ENCODE measurements at places on chromosomes 5 and 9. TPM values are rescaled to one million over a fixed set of nuclear protein-coding genes. Genes with fewer than 3 reads are reported as not detected.

FAM153A gene
- 6.0 TPM for total RNA-seq

BAAT gene
- total RNA-seq: 0.17 TPM

SPATA24 gene
- total RNA-seq: 12.9 TPM

DCAF12 gene
- total RNA-seq: 27.0 TPM

DNA sequence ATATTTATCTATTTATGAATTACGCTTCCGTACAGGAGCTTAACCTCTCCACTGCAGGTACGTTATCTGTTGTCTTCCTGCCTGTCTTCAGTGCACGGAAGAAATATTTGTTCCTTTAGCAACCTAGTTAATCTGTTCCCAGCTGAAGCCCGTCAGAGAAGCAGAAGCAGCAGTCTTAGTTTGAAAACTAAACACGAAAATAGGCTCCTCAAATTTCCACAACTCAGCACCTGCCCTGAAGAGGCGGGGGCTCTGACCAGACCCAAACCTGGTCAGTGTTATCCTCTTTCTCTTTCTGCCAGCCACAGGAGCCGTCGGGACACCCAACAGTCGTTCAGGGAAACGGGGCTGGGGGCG lies 462 bp downstream of the NUDCD2 start:
- DNase-seq: no peak

DNA sequence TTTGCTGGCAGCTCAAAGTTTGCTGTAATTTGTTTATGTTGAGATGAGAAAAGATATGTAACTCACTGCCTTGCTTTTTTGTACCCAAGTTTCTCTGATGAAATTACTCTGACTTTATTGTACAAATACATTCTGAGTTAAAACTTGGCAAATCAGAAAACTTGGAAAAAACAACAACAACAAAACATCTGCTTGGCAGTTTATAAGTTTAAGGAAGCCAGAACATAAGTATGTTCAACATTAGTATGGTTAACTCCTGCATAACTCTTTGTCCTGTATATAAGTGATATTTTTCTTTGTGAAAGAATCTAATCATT lies 233.1 kb downstream of the MAST4 start:
- DNase-seq: no peak

GRCh38 chr9:98795970-98796363 lies 388 bp downstream of the ANKS6 start:
- DNase-seq: peak; percentile 46

DNA sequence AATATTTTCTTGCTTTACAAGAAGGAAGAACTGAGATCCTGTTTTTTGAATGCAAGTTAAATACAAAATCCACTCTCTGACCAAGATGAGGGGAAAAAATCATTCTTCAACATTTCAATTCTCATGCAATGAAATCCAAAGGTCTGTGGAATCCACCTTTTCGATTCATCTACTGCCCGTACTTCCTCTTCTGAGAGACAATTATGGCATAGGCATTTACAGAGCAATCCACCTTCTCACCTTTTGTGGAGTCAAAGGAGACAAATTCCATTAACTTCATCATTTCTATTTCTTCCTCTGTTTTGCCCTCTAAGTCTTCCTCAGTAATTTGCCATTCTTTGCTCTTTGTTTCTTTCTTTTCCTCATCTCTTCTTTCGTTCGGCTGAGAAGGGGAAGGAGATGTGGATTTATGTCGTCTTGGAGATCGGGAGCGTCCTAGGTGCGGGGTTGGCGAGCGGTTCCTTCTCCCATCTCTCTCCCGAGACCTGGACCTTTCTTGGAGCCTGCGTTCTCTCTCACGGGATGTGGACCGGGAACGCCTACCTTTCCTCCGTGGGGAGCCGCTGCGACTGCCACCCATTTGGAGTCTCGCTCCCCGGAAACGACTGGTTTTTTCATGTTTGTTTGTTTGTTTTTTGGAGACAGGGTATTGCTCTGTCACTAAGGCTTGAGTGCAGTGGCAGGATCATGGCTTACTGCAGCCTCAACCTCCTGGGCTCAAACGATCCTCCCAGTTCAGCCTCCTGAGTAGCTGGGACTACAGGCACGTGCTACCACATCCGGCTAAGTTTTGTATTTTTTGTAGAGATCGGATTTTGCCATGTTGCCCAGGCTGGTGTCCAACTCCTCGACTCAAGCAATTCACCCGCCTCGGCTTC lies 24.3 kb upstream of the AFF4 start:
- DNase-seq: peak; percentile 23

- no peak for DNase-seq
These were observed 319.3 kb upstream of the CHD1 start for GRCh38 chr5:99248066-99248465.

DNA sequence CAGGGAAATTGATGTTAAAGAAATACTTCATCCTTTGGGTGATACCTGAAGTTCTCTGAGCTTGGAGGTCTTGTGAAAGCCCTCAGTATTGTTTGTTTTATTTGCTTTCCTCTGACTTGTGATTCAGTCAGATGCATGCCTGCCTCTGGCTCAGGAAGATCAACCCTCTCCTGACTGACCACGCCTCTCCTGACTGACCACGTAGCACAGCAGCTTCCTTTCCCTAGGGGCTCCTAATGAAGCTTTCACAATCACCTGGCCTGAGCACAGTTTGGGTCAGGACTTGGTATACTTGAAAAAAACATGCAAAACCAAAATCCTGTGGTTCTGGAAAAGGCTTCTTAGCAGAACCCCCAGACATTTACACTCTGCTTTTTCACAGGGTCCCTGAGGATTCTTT lies 3.8 kb downstream of the TGFBI start:
- no peak for DNase-seq

- DNase-seq: no peak
These were observed 79.5 kb upstream of the IL12B start for GRCh38 chr5:159409801-159410200.

- no peak for DNase-seq
These were observed 51.0 kb upstream of the FYB1 start for GRCh38 chr5:39270225-39270848.

GRCh38 chr9:111965566-111966019 lies 69.0 kb downstream of the UGCG start:
- no peak for DNase-seq

DNA sequence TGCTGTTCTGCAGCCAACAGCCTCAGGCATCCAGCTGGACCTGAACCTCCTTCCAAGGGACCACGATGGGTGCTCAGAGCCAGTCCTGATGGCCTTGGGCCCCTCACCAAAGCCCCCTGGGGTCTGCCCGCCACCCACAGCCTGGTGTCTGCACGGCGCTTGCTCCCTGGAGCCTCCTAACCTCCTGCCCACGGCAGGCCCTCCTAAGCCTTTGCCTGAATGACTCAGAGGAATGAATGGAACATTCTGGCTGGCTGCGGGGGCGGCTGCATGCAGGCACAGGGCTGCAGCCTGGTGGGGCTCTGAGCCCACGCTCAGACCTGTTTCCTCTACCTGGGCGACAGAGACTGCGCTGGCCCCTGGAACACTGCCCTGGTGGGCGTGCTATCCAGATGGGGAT lies 6.9 kb downstream of the SOHLH1 start:
- no peak for DNase-seq

DNA sequence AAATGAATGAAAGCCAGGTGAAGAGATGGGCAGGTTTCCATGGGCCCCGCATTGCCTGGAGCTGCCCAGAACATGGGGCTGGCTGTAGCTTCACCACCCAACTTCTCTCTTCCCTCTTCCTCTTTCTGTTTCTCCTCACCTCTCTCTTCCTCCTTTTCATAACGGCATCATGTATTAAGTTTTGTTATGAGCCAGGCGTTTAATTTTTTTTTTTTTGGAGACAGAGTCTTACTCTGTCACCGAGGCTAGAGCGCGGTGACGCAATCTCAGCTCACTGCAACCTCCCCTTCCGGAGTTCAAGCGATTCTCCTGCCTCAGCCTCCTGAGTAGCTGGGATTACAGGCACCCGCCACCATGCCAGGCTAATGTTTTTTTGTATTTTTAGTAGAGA lies 13.0 kb upstream of the SPINK4 start:
- DNase-seq: no peak

DNA sequence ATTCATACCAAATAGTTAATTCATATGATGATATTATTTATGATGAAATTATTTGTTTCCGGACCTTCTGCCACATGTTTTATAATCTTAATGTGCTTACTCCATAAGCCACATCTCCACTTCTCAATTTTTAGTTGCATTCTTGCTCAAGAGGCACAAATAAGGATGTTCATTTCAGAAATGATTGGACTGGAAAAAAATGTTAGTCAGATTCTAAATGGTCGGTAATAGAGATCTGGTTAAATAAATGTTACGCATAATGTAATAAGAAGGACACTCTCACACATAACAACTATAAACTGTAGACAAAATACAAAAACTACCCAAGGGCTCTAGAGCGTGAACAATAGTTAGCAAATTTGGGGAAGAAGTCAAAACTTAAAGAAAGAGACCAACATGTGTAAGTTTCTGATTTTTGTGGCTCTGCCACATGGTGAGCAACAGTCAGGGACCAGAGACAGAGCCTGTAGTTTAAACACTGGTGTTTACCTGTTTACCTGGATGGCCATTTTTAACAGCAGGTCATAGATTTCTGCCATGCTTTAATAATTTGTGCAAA lies 554.3 kb upstream of the CLINT1 start:
- no peak for DNase-seq

DNA sequence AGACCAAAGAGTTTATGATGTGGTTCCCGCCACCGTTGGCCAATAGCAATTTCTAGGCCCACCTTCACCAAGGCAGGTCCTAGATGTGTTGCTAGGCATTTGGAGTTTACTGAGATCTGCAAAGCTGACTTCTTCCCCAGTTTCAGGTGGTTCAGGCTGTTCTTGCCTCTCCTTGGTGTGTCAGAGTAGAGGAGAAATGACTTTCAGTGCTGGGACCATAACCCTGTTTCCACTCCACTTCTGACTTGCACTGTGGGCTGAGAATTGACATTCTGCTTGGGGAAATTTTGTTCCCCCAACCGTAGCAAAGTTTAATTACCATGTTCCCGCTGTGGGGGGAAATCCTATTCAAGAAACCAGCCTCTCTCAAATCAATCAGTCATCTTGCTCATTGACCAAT lies 128.0 kb upstream of the GABRP start:
- DNase-seq: no peak

- no peak for DNase-seq
These were observed 40.4 kb downstream of the PPIC start for GRCh38 chr5:122996091-122996490.

Data from WTC11 (cell line).